ENCODE measurements at places on chromosomes 12 and 14.
A peak's percentile ranks its signal among the peaks of the same experiment; 100 is the strongest.

DNA sequence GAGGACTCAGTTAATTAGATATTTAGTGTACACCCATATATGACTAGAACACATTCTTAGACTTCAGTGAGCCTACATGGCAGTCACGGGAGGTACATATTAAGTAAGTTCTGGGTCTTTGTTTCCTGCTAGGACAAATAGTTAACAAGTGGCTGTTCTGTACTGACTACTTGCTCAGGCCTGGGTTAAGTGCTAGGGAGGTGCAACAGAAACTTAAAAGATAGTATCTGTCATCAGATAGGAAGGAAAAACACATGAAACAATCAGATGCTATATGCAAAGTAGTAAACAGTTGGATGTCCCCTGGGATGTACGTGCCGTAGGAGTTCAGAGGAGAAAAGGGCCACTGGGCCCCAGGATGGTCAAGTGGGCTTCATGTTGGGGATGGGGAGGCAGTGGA lies 59.5 kb downstream of the SLC4A8 start:
- no peak for DNase-seq

DNA sequence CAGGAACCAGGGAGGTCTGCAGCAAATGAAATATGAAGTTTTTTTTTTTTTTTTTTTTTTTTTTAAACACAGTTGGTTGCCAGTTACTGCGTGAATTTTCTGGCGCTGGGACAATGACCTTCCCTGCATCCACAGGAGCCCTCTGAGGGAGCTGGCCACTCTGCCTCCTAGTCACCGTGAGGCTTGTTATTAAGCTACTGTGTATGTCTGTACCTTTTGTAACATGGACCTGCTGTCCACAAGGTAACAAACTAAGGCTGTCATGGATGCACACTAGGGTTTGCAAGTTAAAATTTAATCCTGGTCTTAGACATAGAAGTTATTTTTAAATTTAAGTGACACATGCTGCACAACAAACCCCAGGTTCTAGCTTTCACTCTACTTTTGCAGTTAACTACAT lies 211.0 kb downstream of the SSPN start:
- no peak for DNase-seq

DNA sequence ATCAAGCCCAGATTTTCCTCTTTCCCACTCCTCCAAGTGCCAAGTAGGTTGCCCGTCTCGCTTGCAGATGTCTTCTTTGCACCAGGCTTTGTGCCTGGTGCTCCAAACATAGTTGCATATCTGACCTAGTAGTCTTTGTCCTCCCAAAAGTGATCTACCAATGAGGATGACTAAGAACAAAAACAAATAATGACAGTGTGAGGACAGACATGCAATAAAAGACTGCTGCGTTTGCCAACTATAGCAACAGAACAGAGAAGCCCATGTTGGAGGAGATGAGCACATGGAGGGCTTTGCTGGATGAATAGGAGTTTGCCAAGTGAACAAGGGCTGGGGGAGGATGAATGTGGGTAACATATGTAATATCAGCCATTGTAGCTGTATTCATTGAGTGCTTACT lies 15.6 kb downstream of the DTX1 start:
- DNase-seq: no peak

GRCh38 chr14:50272498-50272897 lies 39.5 kb downstream of the L2HGDH start:
- DNase-seq: no peak

DNA sequence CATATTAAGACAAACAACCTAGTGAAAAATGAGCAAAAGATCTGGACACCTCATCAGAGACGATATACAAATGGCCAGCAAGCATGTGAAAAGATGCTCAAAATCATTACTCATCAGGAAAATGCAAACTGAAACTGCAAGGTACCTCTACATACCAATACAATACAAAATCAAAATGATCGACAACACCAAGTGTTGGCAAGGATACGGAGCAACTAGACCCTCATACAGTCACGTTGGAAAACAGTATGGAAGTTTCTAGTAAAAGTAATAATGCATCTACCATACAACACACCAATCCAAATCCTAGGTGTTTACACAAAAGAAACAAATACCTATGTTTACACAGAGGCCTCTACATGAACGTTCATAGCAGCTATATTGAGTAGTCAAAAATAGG lies 99.9 kb downstream of the IPO8 start:
- DNase-seq: no peak

- DNase-seq: peak; percentile 90
These were observed at the start of gene LGMN for GRCh38 chr14:92748259-92749016. Gene LGMN (minus strand): TSS chr14:92748627. CDS start chr14:92732786, 15,841 bp downstream.

GRCh38 chr12:110563702-110564470 lies 19.2 kb downstream of the PPTC7 start:
- no peak for DNase-seq

GRCh38 chr14:50649691-50650090 lies 18.4 kb downstream of the SAV1 start:
- no peak for DNase-seq

DNA sequence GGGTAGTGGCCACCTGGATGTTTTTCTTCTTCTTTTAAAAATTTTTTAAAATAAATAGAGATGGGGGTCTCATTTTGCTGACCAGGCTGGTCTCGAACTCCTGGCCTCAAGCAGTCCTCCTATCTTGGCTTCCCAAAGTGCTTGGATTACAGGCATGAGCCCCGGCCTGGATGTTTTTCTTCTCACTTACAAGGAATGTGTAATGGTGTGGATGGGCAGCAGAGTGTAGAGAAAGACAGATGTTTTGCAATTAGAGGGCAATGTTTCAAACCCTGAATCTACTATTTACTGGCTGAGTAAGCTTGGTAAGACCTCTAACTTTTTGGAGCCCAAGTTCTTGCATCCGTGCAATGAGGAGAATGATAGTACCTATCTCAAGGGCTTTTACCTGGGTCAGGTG lies 48.1 kb downstream of the ADCK1 start:
- no peak for DNase-seq

- DNase-seq: peak; percentile 86
These were observed 781 bp downstream of the NPAS3 start for GRCh38 chr14:32939254-32940065.

DNA sequence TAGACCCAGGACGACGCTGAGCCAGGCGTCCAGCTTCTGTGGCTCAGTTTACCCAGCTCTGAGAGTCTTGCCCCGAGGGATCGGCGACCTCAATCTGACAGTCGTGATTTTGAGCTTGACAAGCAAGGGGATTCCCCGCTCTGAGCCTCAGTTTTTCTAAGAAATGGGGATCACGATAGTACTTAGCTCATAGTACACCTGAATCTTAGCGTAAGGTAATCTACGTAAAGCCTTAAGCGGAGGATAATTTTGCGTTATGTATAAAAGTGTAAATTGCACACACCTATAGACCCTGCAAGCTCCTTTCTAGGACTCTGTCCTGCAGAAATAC lies 285 bp downstream of the MVK start:
- no peak for DNase-seq

DNA sequence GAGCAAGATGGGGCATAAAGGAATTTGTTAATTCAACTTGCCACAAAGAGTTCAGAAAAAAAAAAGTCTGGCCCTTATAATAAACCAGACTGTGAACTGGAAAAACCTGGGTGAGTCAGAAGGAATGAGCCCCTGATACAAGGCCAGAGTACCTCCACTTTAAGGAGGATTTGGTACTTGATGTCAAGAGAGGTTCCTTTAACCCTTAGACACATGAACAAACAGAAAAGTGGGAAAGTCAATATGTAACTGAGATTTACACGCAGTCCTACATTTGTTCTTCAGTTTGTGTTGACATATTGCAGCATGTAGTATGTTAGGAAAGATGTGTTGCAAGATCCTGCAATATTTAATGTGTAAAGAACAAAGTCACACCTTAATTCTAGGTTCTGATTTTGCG lies 14.2 kb upstream of the SLC38A4 start:
- DNase-seq: no peak

Data from common myeloid progenitor, CD34-positive (primary cell).